ENCODE measurements at places on chromosomes 16 and 17.

DNA sequence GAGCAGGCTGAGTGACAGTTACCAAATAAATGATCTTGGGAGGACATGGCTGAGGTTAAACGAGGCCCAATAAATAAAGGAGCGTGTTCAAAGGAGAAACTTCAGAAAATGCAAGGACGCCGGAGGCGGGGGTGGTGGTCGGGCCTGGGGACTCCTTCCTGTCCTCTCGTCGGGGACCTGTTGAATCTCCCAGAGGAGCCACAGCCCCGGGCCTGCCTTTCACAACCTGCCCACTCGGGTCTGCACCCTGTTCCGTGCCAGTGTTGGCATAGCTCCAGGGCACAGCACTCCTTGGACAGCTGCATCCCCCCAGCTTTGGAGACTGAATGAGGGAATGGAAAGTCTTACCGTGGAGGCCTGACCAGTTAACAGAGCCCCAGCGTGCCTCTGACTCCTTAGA, 8.1 kb upstream of the TBX4 start:
- no peak for DNase-seq

GRCh38 chr16:68367030-68367429, 56.2 kb downstream of the PRMT7 start:
- no peak for DNase-seq

- no peak for DNase-seq
Measured at GRCh38 chr17:51230306-51230705, 29.5 kb downstream of the MBTD1 start.

DNA sequence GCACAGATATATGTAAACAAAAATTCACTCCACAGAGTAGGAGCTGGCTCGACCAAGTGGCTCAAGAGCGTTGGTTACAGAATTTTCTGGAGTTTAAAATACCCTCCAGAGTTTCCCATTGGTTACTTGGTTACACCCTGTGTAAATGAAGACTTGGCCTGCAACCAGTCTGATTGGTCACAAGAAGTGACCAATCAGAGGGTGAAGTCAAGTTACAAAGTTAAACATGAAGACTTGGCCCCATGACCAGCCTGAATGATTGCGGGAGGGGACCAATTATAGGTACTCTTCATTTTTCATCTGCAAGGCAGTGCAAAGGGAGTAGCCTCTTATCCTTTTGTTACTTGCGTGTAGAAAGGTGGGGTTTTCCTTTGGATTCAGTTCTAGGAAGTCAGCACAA, 121.3 kb upstream of the SALL1 start:
- DNase-seq: no peak

DNA sequence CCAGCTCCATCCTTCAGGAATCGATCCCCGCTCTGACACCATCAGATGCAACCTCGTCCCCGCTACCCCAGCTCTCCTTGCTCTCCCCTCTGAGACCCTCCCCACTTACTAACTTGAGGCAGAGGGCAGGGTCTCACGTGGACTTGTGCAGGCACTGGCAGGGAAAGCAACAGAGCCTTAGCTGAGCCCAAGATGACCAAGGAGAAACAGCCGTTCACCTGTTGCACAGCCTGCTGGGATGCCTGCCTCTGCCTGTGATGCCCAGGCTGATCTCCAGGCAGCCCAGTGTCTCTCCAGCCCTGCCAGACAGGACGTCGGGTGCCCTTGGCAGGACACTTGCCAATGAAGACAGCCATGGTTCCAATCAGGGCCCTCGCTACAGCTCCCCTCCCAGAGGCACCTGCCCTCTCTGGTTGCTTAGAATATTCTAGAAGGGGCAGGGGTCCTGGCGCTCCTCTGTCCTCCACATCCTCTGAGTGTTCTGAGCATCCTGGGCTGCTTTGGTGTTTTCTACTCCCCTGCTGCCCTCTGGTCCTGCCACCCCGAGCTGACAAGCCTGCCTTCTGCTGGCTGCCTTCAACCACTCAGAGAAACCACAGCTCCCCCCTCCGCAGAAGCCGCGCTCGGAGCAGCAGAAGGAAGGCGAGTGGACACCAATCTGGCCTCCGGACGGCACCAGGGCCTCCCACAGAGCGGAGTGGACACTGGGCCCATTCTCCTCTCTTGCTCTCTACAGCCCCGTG, 6.7 kb downstream of the CEP295NL start:
- no peak for DNase-seq

GRCh38 chr17:66779237-66779606, 55.7 kb upstream of the CACNG5 start:
- no peak for DNase-seq

GRCh38 chr17:77877036-77877435, 81.5 kb upstream of the TNRC6C start:
- DNase-seq: no peak

- no peak for DNase-seq
Measured at GRCh38 chr17:7729816-7730215, 12.3 kb downstream of the DNAH2 start.

DNA sequence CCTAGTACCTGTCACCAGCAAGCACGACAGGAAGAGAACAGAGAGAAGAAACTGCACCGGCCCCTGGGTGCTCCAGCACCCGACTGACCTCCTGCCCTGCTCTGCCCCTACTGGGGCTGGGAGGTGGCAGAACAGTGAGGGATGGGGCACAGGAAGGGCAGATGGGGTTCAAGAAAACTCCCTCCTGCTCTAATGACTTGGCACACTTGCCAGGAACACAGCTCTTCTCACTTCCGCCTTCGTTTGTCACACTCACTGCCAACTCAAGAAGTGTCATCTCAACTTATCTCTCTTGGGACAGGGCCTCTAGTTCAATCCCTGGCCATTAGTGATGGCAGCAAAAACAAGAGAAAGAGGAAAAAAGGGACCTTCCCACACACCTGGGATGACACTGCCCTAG, 42.7 kb upstream of the ICAM2 start:
- DNase-seq: no peak

DNA sequence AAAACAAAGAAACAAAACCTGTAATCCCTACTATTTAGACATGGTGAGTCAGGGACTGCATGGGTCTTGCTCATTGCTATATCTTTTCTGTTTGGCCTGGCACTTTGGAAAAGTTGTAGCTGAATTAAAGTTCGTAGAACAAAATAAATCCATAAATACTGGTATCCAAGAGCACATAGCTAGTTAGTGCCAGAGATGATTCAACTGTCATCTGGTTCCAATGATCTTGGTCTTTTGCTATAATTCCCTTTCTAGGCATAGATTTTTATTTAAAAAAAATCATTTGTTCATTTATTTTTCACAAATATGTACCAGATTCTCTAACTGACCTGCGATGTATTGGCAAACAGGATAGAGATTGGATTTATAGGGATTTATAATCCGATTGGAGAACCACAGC, 1436.1 kb upstream of the GOT2 start:
- no peak for DNase-seq

DNA sequence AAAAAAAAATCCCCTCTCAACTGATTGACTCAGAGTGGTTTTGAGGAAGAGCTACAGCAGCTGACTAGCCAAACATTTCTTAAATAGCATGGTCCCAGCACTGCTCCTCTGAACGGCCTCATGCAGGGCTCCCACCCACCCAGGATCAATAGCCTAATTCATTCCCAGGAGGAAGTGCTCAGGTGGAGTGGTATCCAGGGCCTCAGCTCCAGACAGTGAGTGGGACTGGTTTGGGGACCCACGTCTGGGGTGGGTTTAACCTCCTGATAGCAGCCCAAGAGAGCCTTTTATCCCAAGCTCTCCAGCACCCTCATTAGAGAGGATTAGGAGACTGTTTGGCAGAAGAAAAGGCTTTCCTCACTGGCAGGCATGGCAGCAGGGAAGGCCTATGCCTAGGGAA, 68.5 kb upstream of the CDH5 start:
- no peak for DNase-seq

- no peak for DNase-seq
Measured at GRCh38 chr17:78734793-78735641, 47.1 kb downstream of the CYTH1 start.

DNA sequence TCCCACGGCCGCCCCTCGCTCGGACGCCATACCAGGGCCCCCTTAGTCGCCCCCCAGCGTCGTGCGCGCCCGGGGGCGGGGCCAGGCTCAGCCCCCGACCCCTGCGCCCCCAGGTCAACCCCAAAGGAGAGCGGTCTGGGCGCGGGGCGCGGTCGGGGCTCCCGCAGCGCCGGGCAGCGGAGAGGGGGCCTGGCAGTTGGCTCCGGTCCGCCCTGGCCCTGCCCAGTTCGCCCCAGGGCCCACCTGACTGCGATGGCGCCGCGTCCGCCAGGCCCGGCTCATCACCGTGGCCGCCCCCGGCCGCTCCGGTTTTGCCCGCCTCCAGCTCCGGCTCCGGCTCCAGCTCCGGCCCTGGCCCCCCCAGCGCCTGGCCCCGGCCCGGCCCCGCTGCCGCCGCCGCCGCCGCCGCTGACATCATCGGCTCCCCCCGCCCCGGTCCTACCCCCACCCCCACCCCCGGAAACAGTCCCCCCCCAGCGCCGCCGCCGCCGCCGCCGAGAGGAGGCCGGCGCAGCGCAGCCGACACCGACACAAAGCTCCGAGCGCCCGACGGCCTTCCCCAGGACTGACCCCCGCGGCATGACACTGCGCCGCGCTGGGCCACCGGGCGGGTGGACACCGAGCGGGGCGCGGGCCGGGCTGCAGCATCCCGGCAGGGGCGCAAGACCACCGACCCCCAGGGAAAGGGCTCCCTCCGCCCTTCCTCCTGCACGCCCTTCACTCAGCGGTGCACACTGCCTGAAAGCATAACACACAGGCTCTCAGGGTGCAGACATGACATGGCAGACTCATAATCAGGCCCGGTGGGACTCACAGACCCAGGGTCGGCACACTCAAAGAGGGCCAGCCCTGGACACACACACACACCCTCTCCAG, at the start of gene ZBTB4:
ZBTB4 (minus strand) TSS at position 419 of the 876 bp plus-strand sequence. CDS start 12,830 bp downstream, outside the sequence.
- DNase-seq: no peak

DNA sequence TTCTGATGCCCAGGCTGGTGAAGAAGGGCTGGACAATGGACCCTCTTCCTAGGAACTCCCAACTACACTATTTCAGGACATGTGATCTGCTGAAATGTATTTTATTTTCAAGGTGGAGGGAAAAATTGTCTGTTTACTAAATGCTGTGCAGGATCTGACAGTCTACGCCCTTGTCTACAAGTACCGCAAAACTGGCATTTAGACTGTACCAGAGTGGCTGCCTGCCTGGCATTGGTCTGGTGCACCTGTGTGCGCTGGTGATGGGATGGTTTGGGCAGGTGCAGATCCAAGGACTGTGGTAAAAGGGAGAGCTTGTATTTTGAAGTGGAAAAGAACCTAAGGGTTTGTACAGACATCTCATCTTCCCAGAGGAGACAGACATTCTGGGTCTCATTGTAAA, 79.7 kb downstream of the AIPL1 start:
- no peak for DNase-seq

- no peak for DNase-seq
Measured at GRCh38 chr17:33171931-33172330, 121.2 kb downstream of the ASIC2 start.

GRCh38 chr17:21525464-21526130, 149.4 kb downstream of the KCNJ12 start:
- DNase-seq: no peak

- no peak for DNase-seq
Measured at GRCh38 chr16:11072420-11073153, 128.2 kb downstream of the CLEC16A start.

GRCh38 chr17:11284811-11285210, 43.8 kb downstream of the SHISA6 start:
- no peak for DNase-seq

- no peak for DNase-seq
Measured at GRCh38 chr17:80531400-80531799, 13.2 kb upstream of the RPTOR start.

GRCh38 chr16:29927070-29927905, 1.3 kb upstream of the KCTD13 start:
- no peak for DNase-seq

DNA sequence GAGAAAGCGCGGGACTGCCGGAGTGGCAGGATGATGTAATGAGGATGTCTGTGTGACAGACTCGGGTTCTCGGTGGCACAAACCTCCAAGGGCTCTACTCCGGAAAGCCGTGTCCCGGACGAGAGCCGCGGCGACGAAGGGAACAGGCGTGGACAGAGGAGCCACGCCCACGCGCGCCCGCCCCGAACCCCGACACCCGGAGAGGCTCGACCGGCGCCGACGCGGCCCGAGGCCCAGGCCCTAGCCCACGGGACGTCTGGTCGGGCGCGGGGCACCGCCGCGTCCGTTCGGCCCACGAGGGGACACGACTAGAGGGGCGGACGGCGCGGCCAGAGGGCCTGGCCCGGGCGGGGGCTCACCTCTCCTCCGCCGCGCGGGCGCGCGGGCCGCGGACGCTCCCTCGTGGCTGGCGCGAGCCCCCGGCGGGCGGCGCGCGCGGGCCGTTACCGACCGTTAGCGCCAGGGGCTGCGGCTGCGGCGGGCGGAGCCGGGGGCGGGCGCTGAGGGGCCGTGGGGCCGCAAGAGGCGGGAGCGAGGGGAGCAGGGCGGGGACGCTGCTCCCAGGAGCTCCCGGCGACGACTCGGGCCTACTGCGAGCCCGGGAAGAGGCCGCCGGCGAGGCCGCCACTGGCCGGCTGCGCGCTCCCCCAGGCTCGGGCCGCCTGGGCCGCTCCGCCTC, 2.1 kb upstream of the IRX5 start:
- DNase-seq: no peak

GRCh38 chr17:76150712-76151622, 9.9 kb upstream of the FOXJ1 start:
- DNase-seq: no peak

GRCh38 chr16:20129375-20129774, 55.7 kb upstream of the GPR139 start:
- DNase-seq: no peak

GRCh38 chr17:49730078-49730784, 22.5 kb upstream of the SLC35B1 start:
- no peak for DNase-seq

DNA sequence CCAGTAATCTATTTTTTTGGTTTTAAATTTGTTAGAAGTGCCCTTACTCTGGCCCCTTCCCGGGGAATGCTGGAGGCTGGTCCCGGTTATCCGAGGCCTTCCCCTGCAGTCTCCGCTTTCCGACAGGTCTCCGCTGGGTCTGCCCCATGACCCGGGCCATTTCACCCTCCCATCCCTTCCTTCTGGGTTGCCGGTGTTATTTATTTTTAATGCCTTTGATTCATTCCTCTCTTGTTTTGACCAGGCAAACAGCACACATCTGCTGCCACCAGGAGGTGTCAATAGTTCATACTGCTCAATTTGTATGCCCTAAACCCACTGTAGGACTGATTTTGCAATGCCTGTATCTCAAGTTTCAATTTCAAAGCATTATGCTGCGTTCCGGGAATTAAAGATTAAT, 113.2 kb upstream of the IRX5 start:
- DNase-seq: no peak

DNA sequence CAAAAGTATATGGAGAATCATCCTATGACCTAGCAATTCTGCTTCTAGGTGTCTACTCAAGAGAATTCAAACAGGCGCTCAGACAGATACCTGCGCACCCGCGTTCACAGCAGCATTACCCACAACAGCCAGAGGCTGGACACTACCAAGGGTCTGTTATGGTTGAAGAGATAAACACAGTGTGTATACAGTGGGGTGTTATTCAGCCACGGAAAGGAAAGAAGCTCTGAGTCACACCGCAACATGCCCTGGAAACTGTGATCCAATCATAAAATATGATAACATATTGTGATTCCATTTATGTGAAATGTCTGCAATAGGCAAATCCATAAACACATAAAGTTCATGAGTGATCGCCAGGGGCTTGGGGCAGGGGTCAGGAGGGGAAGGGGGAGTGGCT, 18.0 kb upstream of the JPH3 start:
- DNase-seq: no peak

- DNase-seq: no peak
Measured at GRCh38 chr17:16107165-16107770, 107.6 kb downstream of the TTC19 start.

- no peak for DNase-seq
Measured at GRCh38 chr17:4425398-4425797, 8.3 kb upstream of the SPNS3 start.
